Astrocyte of the cerebellum (primary cell): ENCODE measurements at places on chromosomes 1 and 21.
A peak's percentile ranks its signal among the peaks of the same experiment; 100 is the strongest.

DNA sequence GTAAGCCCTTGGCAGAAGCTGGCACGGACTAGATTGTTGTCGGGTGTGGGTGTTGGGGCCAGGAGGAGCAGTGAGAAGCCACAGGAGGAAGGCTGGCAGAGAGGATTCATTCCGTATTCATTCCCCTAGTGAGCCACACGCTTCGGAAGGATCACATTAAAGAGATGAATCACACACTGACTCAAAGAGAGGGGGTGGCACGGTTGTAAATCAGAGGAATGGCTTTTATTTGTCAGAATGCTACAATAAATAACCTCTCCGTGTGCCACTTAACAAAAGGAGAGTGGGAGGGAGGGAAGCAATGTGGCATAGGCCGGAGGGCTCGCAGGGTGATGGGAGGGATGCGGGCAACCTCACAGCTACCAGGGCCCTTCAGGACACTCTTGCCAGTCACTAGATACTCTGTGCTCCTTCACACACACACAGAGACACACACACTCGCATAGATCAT is 135.5 kb downstream of the HIVEP3 start:
- peak; percentile 32 for DNase-seq

GRCh38 chr1:107141491-107142126 is 770 bp downstream of the NTNG1 start:
- DNase-seq: no peak

DNA sequence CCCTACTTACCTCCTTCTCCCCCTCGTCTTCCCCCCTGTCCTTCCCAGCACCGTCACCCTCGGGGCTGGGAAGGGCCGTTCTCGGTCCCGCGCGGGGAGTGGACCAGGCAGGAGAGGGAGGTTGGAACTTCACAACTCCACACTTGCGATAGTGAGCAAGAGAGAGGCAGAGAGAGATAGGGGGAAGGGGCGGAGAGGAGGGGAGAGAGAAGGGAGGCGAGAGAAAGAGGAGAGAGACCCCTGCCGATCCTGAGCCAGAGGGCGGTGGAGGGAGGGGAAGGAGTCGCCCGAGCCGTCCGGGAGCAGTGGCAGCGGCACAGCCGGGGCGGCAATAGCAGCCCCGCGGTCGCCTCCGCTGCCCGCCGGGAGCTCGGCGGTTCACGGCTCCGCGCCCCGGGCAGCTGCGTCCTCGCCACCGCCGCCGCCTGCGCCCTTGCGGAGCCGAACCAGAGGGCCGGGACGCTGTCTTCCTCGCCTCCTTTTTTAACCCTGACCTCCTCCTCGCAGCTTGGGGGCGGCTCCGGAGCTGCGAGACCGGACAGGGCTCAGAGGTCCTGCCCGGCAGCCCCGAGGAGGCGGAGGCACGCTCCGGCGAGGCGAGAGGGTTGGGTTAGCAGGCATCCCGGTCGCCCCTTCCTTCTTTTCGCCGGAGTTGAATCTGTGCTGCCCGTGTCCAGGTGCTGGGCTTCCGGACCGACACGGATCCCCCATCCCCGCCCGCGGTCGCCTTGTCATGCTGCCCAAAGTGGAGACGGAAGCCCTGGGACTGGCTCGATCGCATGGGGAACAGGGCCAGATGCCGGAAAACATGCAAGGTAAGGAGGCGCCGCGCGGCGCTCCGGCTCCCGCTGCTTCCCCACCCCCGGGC is 11.7 kb downstream of the NR5A2 start:
- no peak for DNase-seq

DNA sequence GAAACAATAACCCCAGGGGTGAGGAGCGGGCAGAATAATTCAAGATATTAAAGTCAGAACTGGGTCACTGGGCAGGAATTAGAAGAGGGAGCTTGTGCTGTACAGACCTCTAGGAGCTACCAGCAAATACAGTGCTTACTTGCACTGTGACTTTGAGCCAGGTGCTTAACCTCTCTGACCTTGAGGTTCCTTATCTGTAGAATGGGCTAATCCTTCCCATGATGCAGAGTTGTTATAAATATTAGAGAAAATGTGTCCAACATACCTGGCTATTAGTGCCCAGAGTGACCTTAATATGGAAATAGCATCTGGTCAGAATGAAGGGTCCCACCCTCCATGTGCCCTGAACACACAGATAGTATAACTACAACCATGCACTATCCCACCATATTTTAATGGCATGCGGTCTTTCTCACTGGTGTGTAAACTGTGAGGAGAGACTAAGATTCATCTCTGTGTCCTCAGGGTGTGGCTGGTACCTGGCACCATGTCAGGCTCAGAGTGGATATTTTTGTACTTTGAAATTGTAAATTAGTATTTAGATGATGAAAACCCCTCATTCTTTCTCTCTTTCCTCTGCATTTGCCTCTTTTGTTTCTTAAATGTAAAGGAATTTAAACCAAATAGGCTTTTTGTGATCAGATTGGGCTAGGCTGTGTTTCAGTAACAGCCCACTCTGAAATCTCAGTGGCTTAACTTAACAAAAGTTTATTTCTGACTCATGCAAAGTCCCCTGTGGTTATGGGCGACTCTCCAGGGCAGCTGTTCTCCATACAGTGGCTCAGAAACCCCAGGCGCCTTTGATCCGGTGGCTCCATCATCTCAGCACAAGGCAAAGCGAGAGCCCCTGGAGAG is 60.0 kb upstream of the ROR1 start:
- peak; percentile 92 for DNase-seq

- DNase-seq: peak; percentile 29
These were observed 51.1 kb downstream of the SIM2 start for GRCh38 chr21:36749935-36750575.

DNA sequence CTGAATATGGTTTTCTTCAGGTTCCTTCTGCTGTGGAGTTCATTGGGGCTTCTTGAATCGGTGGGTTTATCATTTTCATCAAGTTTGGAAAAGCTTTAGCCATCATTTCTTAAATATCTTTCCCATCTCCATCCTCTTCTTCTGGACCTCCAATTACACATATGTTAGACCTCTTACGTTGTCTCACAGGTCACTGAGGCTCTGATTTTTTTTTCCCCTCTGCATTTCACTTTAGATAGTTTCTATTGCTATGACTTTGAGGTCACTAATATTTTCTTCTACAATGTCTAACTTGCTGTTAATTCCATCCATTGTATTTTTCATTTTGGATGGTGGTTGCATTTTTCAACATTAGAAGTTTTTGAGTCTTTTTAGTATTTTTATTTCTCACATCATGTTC is 47.3 kb upstream of the CASZ1 start:
- no peak for DNase-seq

GRCh38 chr1:222754366-222755139 is 17.6 kb downstream of the FAM177B start:
- DNase-seq: peak; percentile 69

DNA sequence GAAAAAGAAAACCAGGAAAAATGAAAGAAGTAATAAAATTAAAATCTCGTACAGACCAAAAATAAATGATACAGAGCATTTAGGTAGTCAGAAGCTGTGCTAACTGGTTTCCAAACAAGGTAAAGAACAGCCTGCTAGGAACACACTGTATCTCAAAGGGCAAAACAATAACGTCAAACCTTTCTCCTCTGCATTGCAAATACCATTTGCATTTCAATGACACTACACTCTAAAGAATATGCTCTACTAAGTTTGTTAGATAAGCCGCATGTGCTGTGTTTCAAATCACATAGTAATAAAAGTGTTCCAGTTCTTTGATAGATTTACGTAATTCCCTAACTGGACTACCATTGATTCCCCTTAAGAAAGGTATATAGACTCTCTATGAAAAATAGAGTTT is 648.8 kb downstream of the PLA2G4A start:
- no peak for DNase-seq

DNA sequence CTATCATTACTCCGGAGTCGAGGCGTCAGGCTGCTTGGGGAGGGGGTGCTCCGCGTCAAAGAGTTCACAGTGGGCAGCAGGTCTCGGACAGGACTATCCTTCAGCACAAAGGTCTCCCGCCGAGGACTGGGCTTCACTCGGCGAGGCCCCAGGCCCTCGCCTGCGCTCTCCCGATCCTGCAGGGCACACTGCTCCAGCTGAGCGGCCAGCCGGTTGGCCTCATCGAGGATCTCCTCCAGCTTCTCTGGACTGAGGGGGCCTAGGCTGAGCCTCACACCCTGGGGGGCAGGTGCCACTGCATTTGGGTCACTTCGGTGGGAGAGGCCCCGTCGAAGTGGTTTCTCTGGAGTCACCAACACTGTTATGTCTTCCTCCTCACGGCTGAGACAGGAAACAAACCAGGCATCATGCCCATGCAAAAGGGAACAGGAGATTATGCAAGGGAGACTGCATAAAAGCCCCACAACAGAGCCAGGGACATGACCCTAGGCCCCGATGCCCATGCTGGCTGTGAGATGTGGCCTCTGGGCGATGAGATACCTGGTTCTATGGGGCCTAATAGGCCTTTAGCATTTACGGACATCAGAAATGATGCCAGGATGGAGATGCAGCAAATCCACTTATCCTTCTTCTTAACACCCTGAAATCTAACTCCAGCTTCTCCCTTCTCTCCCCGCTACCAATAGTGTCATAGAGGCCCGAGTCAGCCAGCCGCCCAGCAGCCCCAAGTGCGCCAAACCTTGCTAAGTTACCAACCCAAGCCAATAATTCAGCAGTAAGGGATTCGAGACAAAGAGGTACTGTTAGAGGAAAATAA is 1.1 kb downstream of the PSRC1 start:
- no peak for DNase-seq

DNA sequence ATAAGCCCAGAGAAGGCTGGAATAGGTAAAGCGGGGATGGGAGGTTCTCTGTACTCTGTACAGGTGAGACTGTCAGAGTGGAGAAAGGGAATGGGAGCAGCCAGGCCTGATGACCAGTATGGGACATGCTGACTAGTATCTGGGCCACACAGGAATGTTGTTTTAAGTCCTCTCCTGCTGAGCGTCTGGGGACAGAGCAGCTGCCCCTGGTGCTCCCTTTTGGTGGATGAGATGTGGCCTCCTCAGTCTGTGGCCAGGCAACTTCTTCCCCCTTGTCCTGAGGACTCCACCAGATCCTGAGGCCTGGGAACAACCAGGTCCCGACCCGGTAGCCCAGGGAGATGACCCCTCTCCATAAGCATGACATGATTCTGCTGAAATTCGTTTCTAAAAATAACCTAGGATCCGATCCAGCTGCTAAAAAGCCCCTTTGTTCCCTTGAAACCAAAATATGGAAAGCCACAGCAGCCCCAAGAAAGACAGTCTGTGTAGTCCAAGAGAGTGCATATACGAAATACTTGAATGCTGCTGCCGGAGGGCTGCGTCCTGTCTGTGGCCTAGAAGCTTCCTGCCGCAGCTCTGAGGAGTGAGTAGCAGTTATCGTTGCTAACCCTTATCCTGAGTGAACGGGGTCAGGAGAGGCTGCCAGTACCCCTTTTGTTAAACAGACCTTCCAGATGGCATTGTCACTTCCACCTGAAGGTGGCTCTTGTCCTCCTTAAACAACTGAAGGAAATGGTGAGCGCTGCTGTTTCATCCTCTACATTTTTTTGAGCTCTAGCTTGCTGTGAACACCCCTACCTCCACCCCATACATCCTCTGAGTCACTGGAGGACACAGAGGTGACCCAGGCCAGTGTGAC is 47.1 kb downstream of the ATP2B4 start:
- DNase-seq: peak; percentile 65

DNA sequence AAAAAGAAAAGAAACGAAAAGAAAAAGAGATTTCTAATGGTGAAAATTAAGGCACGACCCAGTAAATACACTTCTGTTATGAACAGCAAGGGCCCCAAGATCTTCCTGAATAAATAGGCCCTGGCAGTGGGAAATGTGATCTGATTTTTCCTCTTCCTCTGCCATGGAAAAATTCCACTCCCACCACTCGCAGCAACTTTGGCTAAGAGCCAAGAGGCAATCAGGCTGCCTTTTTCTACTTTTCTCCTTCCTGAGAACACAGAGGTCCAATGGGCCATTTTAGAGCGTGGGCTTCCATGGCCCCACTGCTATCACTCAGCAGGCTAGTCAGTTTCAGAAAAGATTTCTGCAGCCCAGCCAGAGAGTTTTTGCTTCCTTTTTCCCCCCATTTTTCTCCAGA is 33.7 kb upstream of the AK4 start:
- DNase-seq: peak; percentile 6

- no peak for DNase-seq
These were observed 5.2 kb downstream of the RPL5 start for GRCh38 chr1:92837062-92837461.

- DNase-seq: peak; percentile 51
These were observed 15.9 kb downstream of the SLC27A3 start for GRCh38 chr1:153790966-153791647.

- DNase-seq: no peak
These were observed 141.7 kb downstream of the NPHP4 start for GRCh38 chr1:5850503-5850902.

- DNase-seq: no peak
These were observed 17.6 kb upstream of the ARF1 start for GRCh38 chr1:228064741-228065542.

DNA sequence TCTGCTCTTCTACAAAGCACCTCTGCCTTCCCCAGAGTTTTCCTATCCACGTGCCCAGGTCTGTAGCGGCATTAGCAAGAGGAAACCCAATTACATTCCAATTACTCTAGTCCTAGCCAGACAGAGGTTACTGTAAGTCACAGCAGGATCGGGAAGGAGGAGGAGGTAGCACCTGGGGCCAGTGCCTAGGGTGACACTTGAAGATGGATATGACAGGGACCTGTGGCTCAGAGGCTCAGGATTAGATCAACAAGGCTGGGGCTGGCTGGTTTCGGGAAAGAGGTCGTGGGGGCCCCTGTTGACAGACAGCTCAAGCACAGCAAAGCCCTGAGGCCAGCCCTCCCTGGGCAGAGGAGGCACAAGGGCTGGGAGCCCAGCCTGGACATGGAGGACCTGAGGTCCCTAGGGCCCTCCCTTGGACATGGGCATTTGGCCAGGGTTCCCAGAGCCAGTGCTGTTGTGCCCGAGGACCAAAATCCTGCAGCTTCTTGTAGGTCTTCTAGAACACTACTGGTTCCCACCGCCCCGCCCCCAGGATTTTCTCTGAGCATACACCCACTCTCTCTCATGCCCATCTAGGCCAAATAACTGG is 3.0 kb upstream of the HCRTR1 start:
- DNase-seq: no peak

DNA sequence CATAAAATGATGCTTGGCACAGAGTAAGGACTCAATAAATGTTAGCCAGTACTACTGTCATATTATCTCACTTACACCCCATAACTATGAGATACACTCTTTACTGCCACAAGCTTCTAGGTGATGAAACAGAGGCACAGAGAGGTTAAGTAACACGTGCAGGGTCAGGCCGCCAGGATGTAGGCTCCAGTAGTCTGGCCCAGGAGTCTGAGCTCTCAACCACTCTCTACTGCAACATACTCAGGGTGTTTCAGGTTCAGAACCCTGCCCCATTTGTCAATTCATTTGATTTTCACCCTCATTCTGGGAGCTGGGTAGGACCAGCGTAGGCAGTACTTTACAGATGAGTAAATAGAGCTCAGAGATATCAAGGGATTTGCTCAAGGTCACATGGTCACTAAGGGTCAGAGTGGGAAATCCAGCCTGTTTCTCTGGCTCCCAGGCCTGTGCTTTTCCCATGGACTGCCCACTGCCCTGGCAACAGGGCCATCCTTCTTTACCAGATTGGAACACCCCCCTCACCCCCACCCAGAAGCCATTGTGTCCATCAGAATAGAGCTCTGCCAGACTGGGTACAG is 21.2 kb downstream of the IQGAP3 start:
- no peak for DNase-seq
